ENCODE measurements at places on chromosomes 7 and 10.
A peak's percentile ranks its signal among the peaks of the same experiment; 100 is the strongest.

DNA sequence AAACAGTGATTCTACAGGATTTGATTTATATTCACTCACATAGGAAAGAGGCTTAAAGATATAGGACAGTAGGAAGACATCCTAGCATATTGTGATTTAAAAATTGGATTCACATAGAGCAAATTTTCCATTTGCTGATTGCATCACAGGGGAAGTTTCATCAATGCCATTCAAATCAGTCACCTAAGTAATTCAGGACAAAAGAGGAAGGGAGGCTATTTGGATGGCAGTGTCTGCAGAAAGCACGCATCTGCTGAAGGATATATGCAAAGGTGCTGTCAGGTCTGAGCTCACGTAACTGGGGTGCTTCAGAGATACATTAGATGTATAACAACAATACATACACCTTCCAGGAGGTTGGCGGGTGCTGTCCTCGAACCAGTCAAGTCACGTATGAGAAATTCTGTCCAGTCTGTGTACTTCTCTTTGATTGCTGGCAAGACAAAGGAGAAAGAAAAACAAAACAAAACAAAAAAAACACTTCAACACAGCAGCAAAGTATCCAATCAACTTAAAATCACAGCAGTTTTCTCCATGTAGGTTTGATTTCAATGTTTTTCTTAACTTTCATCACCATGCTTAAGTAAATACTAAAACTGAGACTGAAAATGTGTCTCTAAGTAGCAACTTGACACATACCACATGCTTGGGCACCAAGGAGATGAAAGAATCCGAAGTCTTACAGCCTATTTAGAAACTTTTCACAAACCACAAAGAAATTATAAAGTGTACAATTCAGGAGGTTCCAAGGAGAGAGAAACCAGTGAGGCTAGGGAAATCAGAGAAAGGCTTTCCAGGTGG is 125.1 kb downstream of the SFMBT2 start:
- DNase-seq, result no peak

GRCh38 chr7:71498381-71498780 is 366.4 kb downstream of the GALNT17 start:
- no peak for DNase-seq

DNA sequence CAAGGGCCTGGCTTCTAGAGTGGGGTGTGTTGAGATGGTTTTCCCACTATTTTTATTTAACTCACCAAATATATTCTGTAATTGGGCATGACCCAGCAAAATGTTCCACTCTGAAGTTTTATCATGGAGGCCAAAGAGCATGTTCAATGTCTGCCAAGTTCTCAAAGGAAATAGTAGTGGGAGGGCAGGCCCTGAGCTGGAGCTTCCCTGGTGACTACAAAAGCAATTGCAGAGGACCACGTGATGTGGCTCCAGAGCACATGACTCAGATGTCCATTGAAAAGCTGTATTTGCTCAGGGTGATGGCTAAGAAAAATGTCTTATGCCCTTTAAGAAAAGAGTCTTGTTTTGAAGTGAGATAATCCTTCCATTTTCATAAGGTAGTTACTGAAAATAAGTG is 1024.8 kb downstream of the LRMDA start:
- no peak for DNase-seq

DNA sequence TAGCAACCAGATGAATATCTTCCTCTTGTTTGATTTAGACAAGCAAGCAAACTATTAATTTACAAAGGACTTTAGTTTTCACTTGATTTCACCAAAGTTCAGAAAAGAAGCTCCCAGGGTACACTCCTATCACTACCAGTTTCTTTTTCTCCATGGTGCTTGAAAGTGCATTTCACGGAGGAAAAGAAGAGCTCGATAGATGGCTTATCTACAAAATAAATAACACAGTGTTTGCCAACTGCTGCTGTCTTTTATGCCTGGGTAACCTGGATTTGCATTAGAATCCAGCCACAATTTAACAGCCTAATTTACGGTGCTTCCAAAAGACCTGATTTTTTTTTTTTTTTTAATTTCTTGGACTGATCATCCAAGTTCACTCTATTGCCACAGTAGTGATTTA is 275.7 kb downstream of the GPR37 start:
- DNase-seq, result no peak

DNA sequence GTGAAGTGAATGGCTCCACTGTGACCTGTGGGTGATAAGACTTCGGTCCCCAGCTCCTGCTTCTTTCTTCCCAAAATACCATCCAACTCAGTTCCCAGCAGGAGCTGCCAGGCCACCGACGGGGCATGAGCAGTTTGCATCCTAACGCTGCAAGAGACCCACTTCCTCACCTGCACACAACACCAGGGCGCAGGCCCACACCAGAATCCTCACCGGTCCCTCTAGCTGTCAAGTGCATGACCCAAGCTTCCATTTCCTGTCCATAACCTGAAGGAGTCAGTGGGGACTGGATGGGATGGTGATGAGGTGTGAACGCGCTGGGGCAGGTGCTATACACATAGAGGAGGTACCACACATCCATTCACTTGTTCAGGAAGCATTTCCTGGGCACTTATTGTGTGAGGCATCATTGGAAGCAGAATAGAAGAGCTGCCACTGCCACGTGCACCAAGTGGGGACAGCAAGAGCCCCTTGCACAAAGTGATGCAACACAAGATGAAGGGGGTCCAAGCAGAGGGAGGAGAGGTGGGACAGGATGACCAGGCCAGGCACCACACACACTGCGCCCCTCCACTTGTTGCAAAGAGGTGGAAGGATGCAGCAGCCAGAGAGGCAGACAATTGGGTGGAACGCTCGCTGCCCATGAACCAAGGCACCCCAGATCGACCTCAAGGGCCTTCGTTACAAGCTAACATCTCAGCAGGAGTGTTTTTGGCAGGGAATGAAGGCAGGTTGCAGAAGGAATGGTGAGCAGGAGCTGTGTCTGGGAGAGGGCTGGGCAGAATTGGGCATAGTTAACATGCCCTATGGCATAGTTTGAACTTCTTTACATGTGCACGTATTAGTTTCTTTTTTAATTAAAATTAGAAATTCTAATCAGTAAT is 605.8 kb upstream of the MGMT start:
- no peak for DNase-seq

GRCh38 chr10:113005380-113005779 is 55.3 kb downstream of the TCF7L2 start:
- DNase-seq, result no peak

DNA sequence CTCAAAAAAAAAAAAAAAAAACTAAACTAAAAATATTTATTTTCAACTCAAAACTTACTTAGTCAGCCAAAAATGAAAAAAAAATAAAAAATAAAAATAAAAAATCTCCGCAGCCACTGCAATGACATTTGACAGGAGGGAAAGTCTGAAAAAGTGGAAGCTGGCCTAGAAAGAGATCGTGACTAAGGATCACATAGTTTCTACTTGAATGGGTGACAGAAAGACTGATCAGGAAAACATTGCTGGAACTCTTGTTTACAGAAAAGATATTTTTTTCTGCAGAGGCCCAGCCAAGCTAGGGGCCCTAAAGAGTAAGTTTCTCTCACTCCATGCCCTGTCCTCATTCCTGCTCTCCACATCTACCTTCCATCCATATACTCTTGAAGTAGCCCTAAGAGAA is 92.8 kb upstream of the KCND2 start:
- no peak for DNase-seq

- no peak for DNase-seq
Observed at GRCh38 chr10:1957057-1957456, 219.7 kb upstream of the ADARB2 start.

DNA sequence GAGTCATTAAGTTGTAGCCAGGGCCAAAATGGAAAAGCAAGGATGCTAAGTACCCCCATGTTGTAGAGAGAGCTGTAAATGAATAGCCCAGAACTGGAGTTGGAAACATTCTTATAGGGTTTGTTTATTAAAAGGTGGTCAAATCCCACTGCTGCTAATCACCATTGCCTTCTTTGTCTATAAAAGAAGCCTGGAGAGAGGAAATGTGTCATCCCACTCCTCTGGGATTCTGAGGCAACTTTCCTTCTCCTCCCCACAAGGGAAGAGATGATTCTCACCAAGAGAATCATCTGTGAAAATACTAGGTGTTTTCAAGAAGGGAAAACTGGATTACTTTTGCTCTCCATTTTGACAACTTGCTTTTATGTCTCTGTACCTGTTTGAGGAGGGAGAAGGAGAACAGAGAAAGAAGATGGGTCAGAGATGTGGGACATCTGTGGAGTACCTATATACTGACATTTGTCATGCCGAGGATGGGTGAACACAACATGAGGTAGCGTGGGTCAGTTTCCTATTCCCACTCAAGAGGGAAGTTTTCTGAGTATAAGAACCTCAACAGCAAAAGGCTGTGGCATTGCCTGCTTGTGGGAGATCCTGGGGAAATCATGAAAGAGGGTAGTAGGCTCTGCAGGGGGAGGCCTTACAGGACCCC is 262.2 kb downstream of the KIF20B start:
- no peak for DNase-seq

DNA sequence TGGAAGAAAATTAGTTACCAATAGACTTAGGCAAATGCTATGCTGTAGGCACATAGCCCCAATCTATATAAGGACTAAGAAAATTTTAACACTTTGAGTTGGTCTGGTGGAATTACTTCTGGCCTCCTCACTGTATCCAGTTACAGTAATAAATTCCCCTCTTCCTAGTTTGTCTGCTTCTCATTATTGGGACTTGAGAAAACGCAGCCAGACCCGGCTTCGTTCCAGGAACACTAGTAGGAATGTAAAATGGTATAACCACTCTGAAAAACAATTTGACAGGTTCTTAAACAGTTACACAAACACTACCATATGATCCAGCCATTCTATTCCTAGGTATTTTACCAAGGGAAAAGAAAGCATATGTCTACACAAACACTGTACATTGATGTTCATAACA is 150.2 kb downstream of the VPS50 start:
- no peak for DNase-seq

- no peak for DNase-seq
Observed at GRCh38 chr10:68145705-68146104, 36.4 kb downstream of the MYPN start.

DNA sequence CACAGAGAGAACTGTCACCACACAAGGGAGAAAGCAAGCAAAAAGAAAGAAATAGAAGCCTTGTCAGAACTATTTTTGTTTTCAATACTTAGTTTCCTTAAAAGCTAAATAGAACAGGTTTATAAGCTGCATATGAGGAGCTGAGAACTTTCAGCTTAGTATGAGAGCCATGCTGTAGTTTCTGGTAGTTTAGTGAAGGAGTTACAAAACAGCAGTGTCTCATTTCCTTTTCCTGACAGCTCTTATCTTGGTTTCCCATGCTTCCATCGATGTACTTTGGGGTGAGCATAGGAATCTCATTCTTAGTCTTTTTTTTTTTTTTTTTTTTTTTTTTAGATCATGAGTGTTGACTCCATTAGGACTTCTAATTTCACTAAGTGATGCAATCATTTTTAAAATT is 8.6 kb upstream of the CHRM2 start:
- DNase-seq, result no peak

DNA sequence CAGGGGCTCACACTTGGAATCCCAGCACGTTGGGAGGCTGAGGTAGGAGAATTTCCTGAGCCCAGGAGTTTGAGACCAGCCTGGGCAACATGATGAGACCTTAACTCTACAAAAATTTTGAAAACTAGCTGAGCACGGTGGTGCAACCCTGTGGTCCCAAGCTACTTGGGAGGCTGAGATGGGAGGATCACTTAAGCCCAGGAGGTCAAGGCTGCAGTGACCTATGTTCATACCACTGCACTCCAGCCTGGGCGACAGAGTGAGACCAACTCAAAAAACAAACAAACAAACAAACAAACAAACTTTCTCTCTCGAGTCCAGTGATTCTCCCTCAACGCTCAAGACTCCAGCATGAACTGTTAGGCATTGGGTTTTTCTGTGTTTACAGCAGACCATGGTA is 2.0 kb upstream of the TYSND1 start:
- no peak for DNase-seq

GRCh38 chr10:119087271-119087882 is 6.8 kb upstream of the EIF3A start:
- DNase-seq, result no peak

GRCh38 chr10:60681103-60681502 is 97.2 kb upstream of the CDK1 start:
- DNase-seq, result no peak

- DNase-seq, result no peak
Observed at GRCh38 chr7:44664780-44665461, 58.5 kb downstream of the OGDH start.

DNA sequence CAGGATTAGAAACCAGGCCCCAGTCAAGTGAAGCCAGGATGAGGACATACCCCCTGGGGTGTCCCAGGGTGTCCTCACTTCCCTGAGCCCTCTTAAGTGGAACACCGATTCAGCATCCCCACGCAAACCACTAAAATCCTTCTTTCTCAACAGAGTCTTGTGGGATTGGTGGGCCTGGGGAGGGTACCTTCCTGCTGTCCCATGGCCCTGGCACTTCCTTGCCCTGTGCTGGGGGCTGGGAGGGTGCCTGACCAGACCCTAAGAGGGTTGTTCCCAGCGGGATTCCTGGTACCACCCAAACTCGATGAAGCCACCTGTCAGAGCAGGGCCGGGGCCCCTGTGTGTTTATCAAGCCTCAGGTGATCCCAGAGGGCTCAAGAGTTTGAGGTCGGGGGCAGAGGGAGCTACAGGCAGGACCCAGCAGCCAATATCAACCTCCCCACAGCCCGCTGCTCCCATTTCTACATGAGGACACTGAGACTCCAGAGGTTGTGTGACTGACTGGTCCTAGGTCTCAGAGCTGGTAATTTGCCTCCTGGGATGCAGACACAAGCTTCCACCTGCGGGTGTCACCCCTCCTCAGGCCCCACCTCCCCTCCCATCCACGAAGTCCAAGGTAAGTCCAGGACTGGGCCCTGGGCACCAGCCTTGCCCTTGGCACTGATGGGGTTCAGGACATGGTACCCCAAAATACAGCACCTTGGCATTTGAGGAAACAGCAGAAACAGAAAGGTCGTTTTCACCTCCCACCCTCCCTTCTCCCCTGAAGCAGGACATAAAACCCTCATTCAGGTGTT is 31.4 kb downstream of the OAT start:
- DNase-seq, result no peak

- peak; percentile 43 for DNase-seq
Observed at GRCh38 chr7:142603870-142604448, 145.3 kb upstream of the PRSS1 start.

DNA sequence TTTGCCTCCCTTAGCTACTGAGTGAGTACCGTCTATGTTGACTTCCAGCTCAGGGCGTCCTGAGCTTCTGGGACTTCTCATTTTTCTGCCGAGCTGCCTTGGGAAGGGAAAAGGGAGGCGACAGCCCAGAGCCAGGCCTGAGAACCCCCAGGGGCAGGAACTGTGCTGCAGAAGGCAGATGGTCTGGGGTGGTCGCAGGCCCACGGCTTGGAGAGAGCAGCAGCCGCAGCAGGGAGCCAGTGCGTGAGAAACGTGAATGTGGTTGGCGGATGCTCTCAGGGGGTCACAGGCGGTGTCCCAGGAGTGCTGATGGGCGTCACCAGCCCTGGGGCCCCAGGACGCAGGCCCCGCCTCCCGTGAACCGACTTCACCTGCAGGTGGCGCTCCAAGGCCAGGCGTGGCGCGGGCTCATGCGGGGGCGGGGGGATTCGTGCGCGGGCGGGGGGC is 9.2 kb upstream of the PWWP2B start:
- DNase-seq, result peak; percentile 73

- DNase-seq, result no peak
Observed at GRCh38 chr10:14384116-14384730, 53.5 kb upstream of the FRMD4A start.
